ENCODE measurements at places on chromosomes 5 and 9.

- DNase-seq: peak; percentile 15
Observed at GRCh38 chr5:171770153-171770552, 15.5 kb upstream of the SMIM23 start.

DNA sequence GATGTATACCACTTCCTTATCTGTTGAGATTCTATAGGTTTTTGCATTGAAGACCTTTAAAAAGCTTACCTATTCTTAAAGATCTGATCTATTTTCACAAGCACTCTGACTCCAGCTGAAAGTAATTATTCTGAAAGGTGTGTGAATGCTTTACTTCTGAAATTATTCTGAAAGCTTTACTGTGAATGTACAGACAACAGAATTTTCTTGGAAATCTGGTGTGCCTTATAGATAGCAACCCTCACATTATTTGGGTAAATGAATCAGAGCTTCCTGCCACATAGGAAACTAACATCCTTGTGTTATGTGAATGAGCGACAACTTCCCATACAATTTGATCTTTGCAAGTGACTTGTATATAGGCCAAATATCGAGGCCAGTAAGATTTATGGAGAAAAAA, 6.5 kb downstream of the CDO1 start:
- no peak for DNase-seq

GRCh38 chr5:158414333-158414762, 555.4 kb upstream of the CLINT1 start:
- DNase-seq: no peak

GRCh38 chr9:98600631-98601030, 108.1 kb downstream of the GABBR2 start:
- no peak for DNase-seq

GRCh38 chr5:121189342-121190305, 662.1 kb upstream of the FTMT start:
- no peak for DNase-seq

GRCh38 chr9:121582641-121583040, 68.8 kb upstream of the DAB2IP start:
- peak; percentile 63 for DNase-seq

DNA sequence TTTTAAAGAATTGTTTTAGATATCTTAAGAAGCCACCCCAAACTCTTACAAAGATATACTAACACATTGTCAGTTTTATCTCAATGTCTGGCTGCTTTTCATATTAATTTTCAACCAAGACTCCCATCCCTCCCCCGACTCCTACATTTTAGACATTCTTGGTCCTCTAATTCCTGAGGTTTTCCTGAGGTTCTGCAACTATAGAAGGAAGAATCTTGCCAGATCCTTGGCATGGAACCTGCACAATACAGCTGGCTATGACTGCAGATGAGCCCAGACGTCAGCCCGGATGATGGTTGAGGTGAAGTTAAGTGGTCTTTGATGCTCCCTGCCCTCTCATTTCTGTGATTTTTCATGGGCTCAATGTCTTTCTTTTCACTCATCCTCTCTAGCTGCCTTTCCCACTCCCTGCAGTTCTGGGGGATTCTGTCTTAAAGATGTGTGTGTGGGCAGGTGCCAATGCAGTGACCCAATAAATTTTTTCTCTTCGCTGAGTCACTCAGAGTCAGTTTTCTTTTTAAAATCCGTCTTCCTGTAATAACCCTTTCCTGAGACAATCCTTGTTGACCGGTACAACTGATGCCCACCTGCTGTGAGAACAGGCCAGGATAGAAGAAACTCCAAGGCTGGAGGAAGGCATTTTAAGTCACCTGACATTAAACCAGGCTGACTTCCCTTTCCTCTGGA, 237.8 kb upstream of the GAS1 start:
- no peak for DNase-seq

GRCh38 chr5:138502121-138502520, 36.8 kb downstream of the EGR1 start:
- DNase-seq: no peak

DNA sequence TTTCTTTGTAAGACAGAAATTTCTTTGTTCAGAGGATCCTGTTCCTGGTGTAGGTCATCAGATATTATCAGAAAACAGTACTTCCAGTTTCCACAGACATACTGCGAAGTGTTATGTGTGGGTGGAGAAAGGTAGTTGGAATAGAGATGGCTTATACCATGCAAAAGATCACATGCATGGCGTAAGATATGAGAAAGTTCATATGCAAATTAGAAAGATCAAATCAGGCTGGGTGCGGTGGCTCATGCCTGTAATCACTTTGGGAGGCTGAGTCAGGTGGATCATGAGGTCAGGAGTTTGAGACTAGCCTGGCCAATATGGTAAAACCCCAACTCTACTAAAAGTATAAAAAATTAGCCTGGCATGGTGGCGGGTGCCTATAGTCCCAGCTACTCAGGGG, 65.2 kb upstream of the GLIS3 start:
- no peak for DNase-seq

GRCh38 chr9:114092336-114092735, 6.8 kb downstream of the KIF12 start:
- no peak for DNase-seq

All from ELF-1 (cell line).